IPS DF 19.7 (cell line): ENCODE measurements at places on chromosomes 3 and 15.

GRCh38 chr3:50430191-50430590, 70.9 kb upstream of the TMEM115 start:
- DNase-seq = no peak

DNA sequence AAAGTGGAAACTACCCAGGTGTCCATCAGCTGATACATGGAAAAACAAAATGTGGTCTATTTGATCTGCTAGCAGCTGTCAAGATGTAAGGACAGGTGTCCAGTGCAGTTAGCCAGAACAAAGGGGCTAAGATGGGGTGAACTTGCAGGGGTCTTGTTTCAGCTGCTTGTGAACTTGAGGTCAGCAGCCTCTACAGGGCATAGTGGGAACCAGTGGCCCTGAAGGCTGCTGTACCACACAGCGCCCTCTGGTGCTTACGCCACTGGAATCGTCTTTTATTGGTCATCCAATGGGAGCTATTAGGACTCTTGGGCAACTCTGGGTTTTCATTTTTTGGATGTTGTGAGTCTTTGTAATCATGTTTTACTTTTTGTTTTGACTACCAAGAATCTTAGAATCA, 62.2 kb upstream of the CTSH start:
- DNase-seq = peak; percentile 60

DNA sequence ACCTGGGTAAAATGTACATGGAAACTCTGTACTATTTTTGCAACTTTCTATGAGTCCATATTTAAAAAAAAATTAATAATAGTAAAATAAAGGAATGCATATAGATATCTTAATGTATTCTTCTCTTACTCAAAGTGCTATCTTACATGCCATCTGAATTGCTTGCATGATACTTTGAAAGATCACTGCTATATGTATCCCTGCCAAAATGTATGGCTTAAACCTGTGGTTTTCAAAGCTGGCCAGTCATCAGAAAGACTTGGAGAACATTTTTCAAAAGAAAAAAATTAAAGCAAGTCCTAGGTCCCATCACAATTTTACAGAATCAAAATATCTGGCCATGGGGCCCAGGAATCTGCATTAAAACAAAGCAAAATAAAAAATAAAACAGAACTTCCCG, 262.1 kb downstream of the LPP start:
- no peak for DNase-seq

DNA sequence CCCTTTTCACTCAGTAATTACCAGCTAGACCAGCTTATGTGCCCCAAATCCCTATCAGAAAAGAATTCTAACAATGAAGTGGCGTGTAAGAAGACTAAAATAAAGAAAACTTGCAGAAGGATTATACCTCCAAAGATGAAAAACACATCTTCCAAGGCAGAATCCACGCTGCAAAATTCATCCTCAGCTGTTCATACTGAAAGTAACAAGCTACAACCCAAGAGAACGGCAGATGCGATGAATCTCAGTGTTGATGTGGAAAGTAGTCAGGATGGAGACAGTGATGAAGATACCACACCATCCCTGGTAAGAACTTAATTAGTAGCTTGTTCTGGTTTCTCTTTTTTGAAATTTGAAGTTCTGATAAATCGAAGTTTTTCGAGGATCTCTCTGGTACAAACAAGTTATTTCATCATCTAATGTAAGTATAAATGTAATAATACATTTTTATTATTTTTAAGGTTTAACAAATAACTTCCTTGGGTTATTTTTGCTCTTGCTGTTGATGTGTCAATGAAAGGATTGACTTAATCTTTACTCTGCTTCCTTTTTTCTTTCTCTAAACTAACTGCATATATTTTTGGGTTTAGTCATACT, 1.4 kb downstream of the WDR76 start:
- no peak for DNase-seq

- DNase-seq = no peak
These were observed 15.1 kb upstream of the TCAIM start for GRCh38 chr3:44323341-44323955.

DNA sequence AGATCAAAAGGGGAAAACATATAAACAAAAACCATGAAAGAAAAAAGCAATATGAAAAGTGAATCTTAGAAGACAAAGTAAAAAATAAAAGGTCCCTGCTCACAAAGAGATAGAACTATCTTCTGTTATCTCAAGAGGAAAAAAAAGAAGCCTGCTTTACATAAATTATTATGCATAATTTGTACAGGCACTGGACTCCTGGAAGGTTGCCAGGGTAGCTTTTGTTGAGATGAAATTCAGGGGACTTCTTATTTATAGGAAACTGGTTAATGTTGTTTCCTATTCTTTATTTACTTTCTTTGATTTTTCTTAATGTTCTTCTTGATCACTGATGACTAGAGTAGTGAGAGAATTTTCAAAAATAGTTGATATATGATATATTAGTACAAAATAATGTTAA, 66.9 kb downstream of the PPM1L start:
- DNase-seq = no peak

DNA sequence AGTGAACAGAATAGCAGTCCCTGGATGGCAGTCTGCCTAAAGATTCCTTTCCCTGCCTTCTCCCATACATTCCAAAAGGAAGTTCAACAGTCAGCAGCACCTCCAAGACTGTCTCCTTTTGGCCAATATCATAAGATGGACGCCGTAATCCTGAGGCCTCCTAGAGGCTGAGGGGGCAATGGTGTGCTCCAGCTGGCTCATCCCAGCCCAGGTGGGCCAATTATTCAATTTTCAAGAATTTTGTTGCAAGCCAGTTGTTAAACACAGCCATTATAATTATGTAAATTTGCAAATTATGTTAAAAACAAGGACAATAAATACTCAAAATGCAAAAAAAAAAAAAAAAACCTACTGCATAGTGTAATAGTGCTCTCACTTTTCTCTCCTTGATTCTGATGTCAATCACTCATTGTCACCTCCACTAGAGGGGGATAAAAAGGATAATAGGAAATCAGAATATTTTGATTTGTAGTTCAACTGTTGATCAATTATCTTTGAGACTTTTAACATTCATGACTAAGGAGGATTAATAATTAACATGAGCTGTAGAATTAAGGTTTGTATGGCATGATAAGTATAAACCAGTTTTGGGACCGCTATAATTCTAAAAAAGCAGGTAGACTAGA, 40.1 kb downstream of the PPARG start:
- DNase-seq = no peak

GRCh38 chr3:46934498-46935167, 41.9 kb downstream of the CCDC12 start:
- DNase-seq = no peak

GRCh38 chr15:57537488-57538264, 54.0 kb upstream of the MYZAP start:
- DNase-seq = no peak
